ENCODE measurements at places on chromosomes 6 and 20.

GRCh38 chr20:41734506-41734945, 116.3 kb upstream of the CHD6 start:
- DNase-seq, result no peak

GRCh38 chr6:121837545-121838229, 402.2 kb downstream of the GJA1 start:
- no peak for DNase-seq

DNA sequence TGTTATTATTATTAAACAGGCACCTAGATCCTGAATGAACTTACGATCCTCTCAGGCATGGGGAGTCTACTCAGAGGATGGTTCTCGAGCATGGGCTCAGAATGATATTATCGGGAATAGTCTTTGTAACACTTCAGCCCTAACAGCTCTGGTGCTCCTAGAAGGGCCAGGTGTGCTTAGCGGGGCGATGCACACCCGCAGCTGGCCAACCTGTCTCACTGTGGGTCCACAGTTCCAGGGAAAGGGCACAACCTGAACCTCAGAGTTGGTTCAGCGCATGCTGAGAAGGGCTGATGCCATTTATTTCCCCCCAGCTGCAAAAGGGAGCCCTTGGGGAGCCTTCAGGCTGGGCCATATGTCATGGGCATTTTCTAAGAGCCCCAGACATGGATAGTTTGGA, 26.2 kb downstream of the RRAGD start:
- no peak for DNase-seq

GRCh38 chr6:11023032-11023431, 21.1 kb downstream of the ELOVL2 start:
- no peak for DNase-seq

DNA sequence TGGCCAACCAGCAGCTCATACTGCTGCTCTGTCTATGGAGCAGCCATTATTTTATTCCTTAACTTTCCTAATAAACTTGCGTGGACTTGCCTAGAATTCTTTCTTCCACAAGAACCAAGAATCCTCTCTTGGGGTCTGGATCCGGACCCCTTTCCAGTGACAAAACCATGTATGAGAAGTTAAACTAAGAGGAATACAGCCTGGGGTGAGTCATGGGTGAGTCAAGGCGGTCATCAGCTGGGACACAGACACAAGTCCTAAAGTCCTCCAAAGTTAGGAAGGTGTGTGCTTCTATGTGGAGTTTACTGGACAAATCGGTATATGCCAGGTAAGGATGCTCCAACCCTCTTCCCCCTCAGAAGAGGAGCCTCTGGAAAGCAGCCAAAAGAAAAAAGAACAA, 690.0 kb upstream of the CHD6 start:
- DNase-seq, result no peak

DNA sequence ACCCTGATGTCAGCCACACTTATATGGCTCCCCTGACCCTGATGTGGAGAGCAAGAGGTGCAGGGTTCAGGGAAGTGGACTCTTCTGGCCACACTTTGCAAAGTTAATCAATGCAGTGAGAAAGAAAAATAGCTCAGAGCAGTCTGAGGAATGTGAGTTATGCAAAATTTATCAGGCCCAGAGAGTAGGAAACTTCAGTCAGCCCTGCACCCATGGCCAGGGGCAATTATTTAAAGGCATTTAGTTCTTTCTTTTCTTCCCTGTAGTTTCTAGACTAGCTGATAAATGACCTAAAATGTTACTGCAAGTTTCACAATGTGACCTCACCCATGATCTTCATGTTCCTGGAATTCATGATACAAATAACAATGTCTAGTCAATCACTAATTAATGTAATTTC, 143.7 kb upstream of the GGTLC1 start:
- no peak for DNase-seq

GRCh38 chr6:156174031-156174890, 602.9 kb upstream of the ARID1B start:
- DNase-seq, result no peak

DNA sequence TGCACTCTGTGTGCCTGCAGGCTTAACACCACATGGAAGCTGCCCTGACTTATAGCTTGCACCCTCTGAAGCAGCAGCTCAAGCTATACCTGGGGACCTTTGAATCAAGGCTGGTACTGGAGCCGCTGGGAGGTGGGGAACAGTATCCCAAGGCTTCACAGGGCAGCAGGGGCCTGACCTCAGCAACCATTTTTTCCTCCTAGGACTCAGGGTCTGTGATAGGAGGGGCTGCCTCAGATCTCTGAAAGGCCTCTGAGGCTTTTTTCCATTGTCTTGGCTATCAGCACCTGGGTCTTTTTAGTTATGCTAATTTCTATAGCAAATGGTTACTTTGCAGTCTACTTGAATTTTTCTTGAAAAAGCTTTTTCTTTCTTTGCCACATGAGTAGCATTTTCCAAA, 80.2 kb upstream of the OPRM1 start:
- DNase-seq, result no peak

DNA sequence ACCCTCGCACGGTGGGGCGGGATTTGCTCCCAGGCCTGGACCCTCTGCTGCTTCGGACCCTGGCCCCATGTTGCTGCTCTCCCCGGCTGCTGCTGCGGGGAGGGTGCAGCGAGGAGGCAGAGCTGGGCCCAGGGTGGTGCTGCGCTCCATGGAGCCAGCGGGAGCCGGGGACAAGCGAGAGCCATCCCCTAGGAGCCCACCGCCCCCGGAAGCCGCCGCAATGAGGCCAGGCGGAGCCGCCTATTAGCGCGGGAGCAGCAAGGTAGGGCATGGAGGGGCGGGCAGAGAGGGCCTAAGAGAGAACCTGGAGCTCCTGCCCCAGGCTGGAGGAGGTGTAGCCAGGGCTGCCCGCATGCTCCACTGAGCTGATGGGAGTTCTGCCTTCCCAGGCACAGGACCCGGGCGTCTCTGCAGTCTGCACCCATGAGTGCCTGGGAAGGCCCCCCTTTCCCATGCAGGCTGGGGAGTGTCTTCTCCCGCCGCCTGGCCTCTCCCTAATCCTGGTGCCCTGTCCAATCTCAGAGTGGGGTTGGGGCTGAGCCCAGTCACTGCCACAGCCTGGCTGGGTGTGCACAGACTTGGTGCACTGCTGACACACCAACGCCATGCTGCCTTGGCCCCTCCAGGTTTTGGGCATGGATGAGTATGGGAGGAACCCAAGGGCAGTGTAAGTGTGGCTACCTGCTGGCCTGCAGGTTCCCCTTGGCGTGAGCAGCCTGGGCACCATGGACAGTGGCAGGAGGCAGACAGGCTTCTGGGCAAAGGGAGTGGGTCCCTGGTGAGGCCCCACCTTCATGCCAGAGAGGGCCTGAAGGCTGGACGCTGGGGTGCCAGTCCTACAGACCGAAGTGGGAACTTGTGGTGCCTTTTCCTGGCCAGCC, 360.6 kb upstream of the MAP3K7 start:
- no peak for DNase-seq
